ENCODE measurements at places on chromosomes 6 and 20.

GRCh38 chr20:1330075-1330830 is 1.3 kb upstream of the SDCBP2 start:
- DNase-seq, result no peak

- DNase-seq, result no peak
These were observed 254.7 kb downstream of the GMPR start for GRCh38 chr6:16493112-16493511.

DNA sequence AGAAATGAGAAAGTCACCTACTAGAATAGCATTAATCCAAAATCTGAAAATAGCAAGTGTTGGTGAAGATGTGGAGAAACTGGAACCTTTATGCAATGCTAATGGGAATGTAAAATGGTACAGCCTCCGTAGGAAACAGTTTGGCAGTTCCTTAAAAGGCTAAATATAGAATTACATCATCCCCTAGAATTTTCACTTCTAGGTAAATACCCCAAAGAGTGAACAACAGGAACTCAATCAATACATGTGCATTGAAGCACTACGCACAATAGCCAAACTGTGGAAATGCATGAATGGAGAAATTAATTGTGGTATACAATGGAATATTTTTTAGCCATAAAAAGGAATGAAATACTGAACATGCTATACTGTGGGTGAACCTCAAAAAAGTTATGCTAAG is 982.0 kb upstream of the FLRT3 start:
- DNase-seq, result no peak

DNA sequence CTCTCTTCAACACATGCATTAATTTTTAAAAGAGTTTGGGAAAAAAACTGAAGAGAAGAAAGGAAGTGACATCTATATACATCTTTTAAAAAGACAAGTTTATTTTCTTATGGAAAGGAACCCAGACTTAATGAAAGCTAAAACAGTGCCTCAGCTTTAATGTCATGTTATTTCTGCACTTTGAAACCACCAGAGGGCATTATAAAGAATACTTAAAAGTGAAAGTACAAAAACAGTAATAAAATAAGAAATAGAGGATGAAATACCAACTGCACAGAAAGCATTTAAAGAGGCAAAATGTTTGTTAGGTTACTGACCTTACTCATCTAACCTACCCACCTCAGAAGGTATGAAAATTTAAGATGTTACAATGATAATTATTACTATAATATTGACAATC is 98.8 kb downstream of the HUS1B start:
- DNase-seq, result peak; percentile 15

- no peak for DNase-seq
These were observed 38.9 kb downstream of the SIRPA start for GRCh38 chr20:1934156-1934555.

DNA sequence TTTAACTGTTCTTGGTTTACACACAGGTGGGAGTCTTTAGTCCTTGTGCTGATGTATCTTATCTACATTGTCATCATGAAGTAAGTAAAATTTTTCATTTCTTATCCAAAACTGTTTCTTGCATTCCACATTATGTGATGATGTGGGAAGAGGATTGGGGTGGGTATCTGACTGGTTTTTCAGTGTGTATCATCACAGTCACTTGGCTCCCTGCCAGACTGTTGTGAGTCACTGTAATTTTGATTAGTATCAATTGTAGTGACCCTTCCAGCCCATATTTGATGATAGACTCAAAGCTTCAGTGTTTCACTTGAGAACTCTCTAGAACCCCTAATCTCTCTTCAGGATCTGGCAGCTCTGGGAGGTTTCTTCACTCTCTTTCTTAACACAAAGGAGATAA is 84.5 kb upstream of the RIN2 start:
- DNase-seq, result no peak

All from MM.1S (cell line).